Epithelial cell of proximal tubule (primary cell): ENCODE measurements at places on chromosomes 7 and 10. TPM values are rescaled to one million over a fixed set of nuclear protein-coding genes. Genes with fewer than 3 reads are reported as not detected.

DNA sequence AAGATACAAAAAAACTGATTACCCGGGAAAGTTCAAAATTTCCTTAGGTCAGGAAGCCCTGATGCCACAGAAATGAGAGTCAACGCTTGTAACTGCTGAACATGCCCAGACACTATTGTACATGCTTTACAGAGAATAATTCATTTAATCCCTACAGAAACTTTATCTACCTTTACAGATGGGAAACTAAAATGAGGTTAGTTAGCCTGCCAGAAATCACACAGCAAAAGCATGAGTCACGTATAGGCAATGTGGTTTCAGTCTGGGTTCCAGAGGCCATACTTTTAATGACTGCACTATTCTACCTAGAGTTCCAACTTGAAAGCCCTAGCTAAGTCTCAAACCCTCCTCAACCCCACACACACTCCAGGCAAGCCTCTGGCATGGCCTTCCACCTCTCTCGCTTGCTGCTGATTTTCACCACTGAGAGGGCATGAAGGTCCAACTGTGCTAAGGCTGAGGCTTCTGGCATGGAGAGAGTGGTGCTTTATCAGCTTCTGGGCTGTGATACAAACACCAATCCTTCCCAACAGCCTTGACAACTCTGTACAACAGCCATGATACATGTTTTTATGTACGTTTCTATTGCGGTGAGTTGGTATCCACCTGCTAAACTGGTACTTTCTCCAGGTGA, 1011.2 kb upstream of the GHITM start:
- no peak for DNase-seq

GRCh38 chr10:30813872-30814481, 184.4 kb upstream of the LYZL2 start:
- peak; percentile 33 for DNase-seq

- no peak for DNase-seq
These were observed 95.1 kb upstream of the CCDC71L start for GRCh38 chr7:106756071-106756470.

GRCh38 chr7:138008588-138009349, 6.9 kb upstream of the CREB3L2 start:
- no peak for DNase-seq

- peak; percentile 25 for DNase-seq
These were observed 12.6 kb downstream of the HPS1 start for GRCh38 chr10:98433881-98434732.

- no peak for DNase-seq
These were observed 29.3 kb downstream of the SLC39A12 start for GRCh38 chr10:17980846-17981565.

DNA sequence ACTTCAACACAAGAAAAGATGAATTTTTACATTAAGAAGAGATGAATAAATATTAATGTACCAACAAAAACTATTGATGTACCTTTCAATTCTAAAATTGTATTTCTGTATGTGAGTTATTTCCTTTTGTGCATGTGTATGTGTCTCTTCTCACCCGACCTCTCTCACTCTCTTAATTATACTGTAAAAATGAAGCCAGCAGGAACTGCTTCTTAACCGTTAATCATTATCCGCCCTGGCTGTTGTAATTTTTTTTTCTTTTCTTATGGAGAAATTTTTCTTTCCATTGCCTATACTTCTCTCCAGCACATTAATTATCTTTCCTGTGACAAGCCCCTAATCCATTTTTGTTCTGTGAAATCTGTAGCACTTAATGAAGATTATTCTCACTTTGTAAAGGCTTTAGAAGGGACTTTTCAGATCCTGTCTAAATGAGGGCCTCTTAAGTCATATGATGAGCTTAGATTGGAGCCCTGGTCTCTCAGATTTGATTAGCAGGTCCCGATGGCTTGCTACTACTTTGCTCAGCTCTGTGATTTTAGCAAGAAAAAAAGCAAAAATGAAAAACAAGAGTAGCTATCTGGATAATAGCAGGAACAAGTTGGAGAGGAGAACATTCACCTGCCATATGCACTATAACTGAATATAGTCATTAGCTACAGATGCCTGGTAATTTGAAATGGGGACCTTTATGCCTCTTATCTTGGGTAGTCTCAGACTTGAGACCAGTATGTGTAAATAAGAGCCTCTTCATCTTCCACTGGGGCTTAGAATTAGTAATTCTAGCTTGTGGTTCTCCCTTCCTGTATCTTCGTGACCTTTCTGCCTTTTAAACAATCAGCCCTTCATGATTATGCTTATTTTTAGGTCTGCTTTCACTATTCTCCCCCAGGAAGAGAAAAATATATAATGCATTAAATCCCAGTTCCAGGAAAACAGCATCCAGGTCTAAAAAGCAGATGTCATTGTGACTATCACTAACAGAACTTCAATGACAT, 80.0 kb upstream of the COL1A2 start:
- peak; percentile 15 for DNase-seq

- no peak for DNase-seq
These were observed 45.5 kb downstream of the NOD1 start for GRCh38 chr7:30433082-30433481.

GRCh38 chr7:77238703-77239136, 39.1 kb upstream of the FGL2 start:
- DNase-seq: no peak

DNA sequence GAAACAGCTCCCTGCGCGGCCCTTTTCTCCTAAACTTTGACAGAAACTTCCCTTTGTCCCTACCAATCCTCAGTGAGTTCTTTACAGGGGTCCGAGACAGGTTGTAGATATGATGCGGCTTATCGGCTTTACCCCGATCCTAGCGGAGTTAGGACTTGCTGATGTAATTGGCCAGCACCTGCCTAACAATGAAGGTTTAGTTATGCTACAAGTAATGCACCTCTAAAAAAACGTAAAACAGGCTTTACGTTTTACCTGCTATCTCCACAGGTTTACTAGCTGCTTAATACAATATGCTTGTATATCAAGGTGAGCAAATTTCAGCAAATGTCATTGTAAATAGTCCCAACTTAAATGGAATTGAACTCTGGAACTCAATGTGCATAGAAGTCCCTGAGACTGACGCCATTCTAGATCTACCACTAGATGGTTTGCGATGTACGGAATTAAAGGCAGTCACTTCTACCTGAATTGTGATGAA, 697 bp upstream of the SNX13 start:
- no peak for DNase-seq

DNA sequence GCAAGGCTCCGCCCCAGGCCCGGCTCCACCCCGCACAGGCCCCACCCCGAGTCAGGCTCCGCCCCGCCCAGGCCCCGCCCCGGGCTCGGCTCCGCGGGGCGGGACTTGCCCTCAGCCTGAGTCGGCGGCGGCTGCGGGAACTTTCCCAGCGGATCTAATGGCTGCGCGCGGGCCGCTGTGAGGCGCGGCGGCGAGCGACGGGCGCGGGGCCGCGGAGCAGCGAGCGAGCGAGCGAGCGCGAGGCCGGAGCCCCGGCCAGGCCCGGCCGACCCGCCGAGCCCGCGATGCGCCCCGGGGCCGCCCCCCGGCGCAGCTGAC, at the start of gene INPP5A:
TSS of gene INPP5A (plus strand) at position 104 of the 318 bp plus-strand sequence. CDS start 310 bp downstream, outside the sequence.
- DNase-seq: no peak

DNA sequence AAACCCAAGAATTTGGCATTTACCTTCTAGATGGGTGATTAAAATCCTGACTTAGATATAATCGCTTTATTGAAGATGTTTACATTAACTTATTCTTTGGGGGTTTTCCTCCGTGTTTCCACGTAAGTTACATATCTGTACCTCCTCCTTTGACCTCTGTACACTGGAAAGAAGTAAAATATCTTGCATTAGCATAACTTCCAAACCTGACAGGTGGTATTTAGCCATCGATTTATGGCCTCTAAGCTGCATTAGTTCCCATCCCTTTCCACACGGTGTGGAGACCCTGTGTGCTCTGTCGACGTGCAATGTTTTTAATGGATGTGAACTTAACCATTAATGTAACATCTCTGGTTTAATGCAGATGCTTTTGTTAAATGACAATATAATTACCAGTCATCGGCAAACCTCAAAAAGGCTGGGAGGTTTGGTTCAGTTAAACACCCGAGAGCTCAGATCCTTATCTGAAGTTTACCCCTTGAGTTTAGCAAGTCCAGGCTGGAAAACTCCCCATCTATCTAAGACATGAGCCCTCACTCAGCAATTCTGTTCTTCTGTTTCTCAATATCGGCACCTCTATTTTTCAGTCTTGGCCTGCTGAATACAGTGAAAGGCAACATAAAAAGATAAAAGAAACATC, 295.2 kb downstream of the GATA3 start:
- DNase-seq: no peak

DNA sequence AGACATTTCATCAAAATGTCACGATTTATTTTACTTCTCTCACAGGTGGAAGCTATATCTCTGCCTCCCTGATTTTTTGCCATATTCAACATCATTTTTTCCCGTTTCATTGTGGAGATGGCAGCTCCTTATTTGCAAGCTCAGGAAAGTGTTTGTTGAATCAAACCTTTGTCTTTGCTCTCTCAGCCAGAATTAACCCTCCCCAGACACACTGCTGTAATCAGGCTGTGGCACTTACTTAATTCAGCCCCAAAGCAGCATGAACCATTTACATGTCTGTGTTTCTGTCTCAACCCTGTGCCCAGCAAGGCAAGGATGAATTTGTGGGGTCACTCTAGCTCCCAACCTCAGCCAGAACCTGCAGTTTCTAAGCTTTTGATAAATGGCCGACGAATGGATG, 397.2 kb downstream of the TCERG1L start:
- no peak for DNase-seq

DNA sequence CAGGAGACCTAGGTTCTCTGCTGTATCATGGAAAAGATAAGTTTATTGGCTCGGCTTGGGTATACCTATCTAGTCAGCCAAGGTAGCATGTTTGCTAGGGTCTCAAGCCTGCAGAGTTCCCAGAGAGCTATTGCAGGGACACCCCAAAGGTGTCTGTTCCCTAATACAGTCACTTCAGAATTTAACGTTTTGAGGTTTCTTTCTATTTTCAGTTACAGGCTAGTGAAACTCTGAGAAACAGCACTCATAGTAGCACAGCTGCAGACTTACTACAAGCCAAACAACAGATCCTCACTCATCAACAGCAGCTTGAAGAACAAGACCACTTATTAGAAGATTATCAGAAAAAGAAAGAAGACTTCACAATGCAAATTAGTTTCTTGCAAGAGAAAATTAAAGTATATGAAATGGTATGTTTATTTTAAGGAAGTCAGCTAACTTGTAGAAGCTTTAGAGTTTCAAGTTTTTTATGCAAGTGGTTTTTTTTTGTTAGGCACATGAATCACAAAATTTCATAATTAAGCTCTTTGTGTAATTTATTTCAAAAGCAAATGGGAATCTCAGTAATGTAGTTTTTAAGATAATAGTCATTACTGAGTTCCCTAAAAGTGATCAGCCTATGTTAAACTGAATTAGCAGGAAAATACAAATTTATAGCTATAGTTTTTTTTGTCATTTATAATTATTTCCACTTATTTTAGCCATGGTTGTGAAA, 54.9 kb downstream of the AKAP9 start:
- DNase-seq: no peak

GRCh38 chr10:3494131-3494837, 290.7 kb downstream of the KLF6 start:
- no peak for DNase-seq

GRCh38 chr7:120539321-120539720, 266.3 kb downstream of the KCND2 start:
- DNase-seq: no peak

GRCh38 chr7:1883031-1883761, 213.1 kb downstream of the ELFN1 start:
- DNase-seq: peak; percentile 26

DNA sequence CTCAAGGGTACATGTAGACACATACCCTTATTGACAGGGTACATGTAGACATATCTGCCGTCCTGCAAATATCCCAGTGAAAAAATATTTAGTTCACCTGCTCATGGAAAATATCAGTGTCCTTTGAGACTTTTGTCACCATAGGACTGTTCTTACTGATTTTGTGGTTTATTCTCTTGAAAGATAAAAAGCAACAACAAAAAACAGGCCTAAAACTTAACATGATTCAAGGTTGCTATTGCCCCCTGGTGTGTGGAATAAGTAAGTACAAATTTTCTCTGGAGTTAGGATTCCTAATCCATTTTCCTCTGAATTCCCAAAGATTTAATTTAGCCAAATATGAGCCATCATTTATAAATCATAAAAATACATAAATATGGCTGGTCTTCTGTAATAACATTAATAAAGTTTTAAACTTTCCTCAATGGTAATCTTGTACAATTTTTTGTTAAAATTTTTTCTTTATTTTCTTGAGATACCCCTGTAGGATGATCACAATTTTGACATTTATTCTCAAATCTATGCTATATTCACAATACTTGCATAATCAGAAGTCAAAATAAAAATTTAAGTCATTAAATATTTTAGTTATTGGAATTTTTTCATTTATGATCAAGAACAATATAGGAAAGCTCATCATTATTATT, 741.4 kb upstream of the POT1 start:
- no peak for DNase-seq

DNA sequence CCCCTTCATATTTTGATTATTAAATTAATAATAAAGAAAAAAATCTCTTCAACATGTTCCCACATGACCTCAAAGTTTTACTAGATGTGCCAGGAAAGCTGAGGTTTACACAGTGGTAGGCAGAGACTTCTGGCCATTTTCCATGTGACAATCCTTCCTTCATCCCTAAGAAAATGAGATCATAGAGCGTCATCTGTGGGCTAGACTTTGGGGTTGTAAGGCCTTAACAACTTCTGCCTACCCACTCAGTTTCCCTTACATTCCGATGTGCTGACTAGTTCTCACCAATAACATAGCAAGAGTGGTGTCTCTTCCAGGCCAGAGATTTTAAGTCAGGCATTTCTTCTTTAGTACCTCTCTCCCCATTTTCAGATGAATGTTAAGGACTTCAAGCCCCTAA, 171.1 kb upstream of the PHF14 start:
- DNase-seq: peak; percentile 20

The MINDY3 gene
- total RNA-seq: 15.5 and 20.5 TPM in 2 replicates

The RBM20 gene
- total RNA-seq: 0.07 and 0.46 TPM in 2 replicates

The SLC29A4 gene
- total RNA-seq: 2.3 and 8.2 TPM in 2 replicates

The TLX1 gene
- total RNA-seq: not detected in 2 replicates

The PPP1R17 gene
- not detected in 2 replicates for total RNA-seq

The ATG9B gene
- 0.07 and 1.1 TPM in 2 replicates for total RNA-seq

The PNLIPRP3 gene
- not detected in 2 replicates for total RNA-seq
